ENCODE measurements at places on chromosomes 1 and 21. TPM values are rescaled to one million over a fixed set of nuclear protein-coding genes. Genes with fewer than 3 reads are reported as not detected.

MYOG gene
- total RNA-seq: not detected

CFHR2 gene
- not detected for total RNA-seq

CD1C gene
- total RNA-seq: not detected

C1orf198 gene
- 18.2 TPM for total RNA-seq

SERTAD4 gene
- 1.1 TPM for total RNA-seq

ISG15 gene
- total RNA-seq: 26.7 TPM

ATP1A4 gene
- not detected for total RNA-seq

PLK3 gene
- 17.7 TPM for total RNA-seq

DIO1 gene
- not detected for total RNA-seq

CATSPER4 gene
- not detected for total RNA-seq

PCAT6 gene
- total RNA-seq: 2.5 TPM

TMEM51 gene
- 44.7 TPM for total RNA-seq

ANKRD65 gene
- not detected for total RNA-seq

LY9 gene
- not detected for total RNA-seq

OPRD1 gene
- total RNA-seq: 0.06 TPM

Data from A549 treated with CpdA at 1 μM for 4 hours (cell line).